ENCODE measurements at places on chromosomes 7 and 10.

GRCh38 chr10:48504141-48504885, 100.6 kb downstream of the ARHGAP22 start:
- no peak for DNase-seq

GRCh38 chr10:61975391-61975932, 74.0 kb downstream of the ARID5B start:
- DNase-seq = peak; percentile 31

GRCh38 chr10:69730251-69731156, 71.2 kb upstream of the COL13A1 start:
- no peak for DNase-seq

DNA sequence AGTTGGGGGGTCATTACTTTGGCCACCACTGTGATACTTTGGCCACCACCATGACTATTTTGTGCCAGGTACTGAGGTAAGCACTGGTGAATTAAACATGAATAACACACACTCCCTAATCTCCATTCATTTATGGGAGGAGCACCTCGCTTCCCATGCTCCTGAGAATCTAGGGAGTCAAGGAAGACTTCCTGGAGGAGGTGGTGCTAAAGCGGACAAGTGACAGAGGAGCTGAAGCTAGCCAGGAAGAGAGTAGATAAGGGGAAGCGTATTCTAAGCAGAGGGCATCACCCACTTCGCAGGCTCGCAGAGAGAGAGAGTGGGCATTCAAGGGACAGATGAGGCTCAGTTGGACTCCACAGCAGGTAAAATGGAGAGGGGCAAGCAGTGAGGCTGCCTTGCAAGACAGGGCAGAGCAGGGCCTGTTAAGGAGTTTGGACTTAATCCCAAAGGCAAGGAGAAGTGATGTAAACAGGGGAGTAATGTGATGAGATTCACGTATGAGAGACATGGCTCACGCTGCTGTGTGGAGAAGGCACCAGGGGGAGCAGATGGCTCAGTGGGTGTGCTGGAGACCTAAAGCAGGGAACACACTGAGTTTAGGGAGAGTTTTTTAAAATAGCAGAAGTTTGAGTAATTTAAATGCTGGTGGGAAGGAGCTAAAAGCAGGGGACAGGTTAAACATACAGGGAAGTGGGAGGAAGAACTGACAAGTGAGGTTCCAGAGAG, 21.3 kb upstream of the TMEM248 start:
- DNase-seq = no peak

DNA sequence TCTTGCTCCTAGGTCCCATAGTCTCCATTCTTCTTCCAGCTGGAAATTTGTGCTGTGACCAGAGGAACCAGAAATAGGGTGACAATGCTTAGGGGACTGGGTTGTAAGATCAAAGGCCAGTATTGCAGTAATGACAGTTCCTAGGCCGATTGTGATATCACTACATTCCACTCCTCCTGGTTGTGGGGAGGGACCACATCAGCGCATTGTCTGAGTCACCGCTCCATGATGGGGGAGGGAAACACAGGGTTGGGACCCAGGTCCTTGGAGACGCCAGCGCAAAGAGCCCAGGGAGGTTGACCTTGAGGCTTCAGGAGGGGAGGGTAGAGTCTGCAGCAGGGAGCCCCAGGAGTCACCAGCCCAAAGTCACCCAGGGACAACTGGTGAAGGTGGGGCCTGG, 20.8 kb upstream of the GGCT start:
- no peak for DNase-seq

- DNase-seq = no peak
These were observed 12.7 kb downstream of the CLEC2L start for GRCh38 chr7:139536152-139536551.

DNA sequence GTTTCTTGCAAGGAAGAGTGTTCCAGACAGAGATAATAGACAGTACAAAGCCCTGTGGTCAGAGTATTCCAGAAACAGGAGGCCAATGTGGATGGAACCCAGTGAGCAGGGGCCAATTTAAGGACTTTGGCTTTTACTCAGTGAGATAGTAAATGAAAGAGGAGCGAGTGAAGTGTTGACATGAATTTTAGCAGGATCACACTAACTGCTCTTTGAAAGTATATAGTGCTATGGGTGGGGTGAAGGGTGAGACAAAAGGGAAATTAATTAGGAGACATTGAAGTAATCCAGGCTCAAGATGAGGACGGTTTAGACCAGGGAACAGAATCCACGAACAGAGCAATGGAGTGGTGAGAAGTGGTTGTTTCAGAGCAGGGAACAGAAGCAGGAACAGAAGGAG, 62.2 kb upstream of the TES start:
- DNase-seq = no peak

GRCh38 chr10:101686133-101686925, 8.6 kb downstream of the FBXW4 start:
- DNase-seq = no peak

All from H54 (cell line).